Stromal cell of bone marrow (primary cell): ENCODE measurements at places on chromosomes 2 and 18.
A peak's percentile ranks its signal among the peaks of the same experiment; 100 is the strongest.

- DNase-seq: no peak
These were observed 64.9 kb downstream of the DNMT3A start for GRCh38 chr2:25276569-25277465.

- DNase-seq: peak; percentile 98
These were observed 144.0 kb downstream of the TNS1 start for GRCh38 chr2:217858519-217859491.

GRCh38 chr2:230864605-230865306 lies at the start of gene ITM2C:
Gene ITM2C (plus strand): TSS chr2:230864942. CDS start chr2:230865026, 84 bp downstream.
- DNase-seq: no peak

- DNase-seq: no peak
These were observed 1.7 kb upstream of the PROC start for GRCh38 chr2:127416506-127417001.

GRCh38 chr2:8922431-8922830 lies 81.1 kb downstream of the MBOAT2 start:
- DNase-seq: no peak

GRCh38 chr18:11008505-11008904 lies 140.9 kb downstream of the PIEZO2 start:
- no peak for DNase-seq

GRCh38 chr18:25630682-25631081 lies 278.7 kb upstream of the ZNF521 start:
- DNase-seq: no peak

DNA sequence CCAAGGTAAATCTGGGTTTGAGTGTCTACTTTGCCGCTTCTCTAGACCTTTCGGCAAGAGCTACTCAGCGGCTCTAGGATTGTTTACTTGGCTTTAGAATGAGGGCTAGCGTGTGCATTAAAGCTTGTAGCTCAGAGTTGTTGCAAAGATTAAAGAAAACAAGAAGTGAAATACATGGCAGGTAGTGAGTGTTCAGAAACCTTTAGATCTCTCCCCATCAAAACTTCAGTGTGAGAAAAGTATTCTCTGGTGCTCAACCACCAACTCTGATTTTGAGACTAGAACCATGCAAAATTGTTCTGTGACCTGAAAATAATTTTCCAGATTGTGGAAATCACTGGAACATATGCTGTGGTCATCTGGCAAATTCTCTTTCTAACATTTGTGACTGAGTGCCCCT lies 512.0 kb downstream of the CMPK2 start:
- no peak for DNase-seq

- no peak for DNase-seq
These were observed 74.1 kb downstream of the ATP8B1 start for GRCh38 chr18:57728941-57729511.

GRCh38 chr2:233651430-233651829 lies 15.2 kb downstream of the UGT1A10 start:
- DNase-seq: no peak

DNA sequence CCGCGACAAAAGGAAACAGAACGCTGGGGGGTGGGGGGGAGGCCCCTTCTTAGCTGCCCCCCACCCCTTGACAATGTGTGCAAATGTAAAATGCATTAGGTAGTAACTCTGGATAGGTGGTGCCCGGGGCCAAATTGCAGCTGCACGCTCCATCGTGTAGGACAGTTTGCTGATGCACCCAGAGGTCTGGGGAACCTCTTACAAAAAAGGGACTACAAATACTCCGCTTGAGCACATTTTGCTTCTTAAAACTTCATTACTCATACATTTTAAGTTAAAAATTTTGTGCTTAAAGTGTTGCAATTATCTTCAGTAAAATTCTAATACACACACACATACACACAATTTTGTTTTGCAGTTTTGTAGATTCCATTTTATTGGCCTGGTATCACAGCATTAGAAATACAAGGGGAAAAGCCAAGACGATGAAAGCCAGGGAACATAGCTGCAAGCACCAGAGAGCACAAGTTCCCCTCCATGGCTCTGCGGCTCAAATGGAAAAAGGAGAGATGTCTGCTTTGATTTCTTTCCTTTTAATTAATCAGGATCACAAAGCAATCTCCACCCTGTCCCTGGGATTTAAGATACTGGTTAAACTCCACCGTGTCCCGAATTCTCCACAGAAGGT lies 582.1 kb downstream of the ZEB2 start:
- DNase-seq: no peak

GRCh38 chr2:233185330-233185729 lies 66.1 kb upstream of the ATG16L1 start:
- no peak for DNase-seq

DNA sequence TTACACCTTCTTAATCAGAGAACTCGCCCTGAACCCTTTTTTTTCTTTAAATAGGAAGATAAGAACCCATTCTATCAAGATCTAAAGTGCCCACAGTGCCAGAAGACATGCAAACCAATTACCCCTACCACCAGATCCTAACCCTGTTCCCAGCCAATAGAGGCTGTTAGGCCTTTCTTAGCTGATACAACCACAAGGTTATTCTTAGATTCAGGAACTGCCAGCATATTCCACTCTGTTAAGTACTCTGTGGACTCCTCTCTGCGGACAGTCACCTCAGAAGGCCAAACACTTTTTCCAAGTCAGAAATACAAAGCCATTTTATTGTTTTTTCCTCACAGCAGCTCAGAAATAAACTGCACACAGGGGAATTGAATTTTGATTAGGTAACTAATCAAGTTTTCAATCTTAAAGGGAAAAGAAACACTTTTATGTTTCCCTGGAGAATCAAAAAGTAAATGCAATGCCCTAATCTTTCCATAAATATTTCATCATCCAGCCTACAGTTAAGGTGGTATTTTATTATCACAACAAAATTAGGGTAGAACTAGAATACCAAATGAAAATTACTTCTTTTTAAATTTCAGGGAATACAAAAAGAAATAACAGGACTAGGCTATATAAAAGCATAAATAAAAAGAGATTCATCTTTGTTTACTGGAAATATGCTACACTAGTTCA lies 111.4 kb downstream of the NBAS start:
- DNase-seq: peak; percentile 11

GRCh38 chr2:190599546-190600220 lies 49.2 kb upstream of the NAB1 start:
- no peak for DNase-seq

DNA sequence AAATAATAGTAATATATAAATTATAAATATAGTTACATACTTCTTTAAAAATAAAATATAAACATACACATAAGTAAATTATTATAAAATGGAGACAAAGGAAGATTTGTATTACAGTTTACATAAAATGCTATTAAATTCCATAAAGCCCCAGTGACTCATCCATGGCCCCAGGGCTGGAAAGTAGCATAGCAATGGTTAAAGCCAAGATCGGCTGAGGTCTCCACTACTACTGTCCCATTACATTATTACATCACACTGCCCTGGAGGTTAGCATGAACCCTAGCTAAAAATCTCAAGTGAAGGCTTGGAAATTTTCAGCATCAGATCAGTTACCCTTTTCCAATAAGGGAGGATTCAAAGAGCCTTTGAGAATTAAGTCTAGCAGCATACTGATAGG lies 936.2 kb downstream of the DSC3 start:
- no peak for DNase-seq

GRCh38 chr2:5915881-5916310 lies 223.7 kb downstream of the SOX11 start:
- peak; percentile 16 for DNase-seq

- DNase-seq: no peak
These were observed 113.3 kb upstream of the ODC1 start for GRCh38 chr2:10561288-10562035.

DNA sequence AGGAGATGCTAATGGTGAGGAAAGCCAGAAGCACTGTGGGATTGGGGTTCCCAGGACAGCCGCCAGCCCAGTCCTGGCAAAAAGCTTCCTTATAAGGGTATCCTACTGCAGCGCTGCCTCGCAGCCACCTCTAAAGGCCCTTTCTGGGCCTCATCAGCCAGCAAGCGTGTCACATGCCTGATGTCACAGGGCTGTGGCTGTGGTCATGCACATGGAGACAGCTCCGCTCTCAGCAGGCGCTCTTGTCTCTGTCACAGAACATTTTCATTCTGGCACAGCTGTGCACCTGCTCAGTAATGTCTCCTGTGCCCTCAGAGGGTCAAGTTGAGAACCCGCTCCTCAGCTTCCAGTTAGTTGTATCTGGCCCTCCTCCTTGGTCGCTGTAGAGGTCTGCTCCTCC lies 17.7 kb upstream of the MAL start:
- DNase-seq: no peak

GRCh38 chr2:133085646-133086045 lies 415.6 kb upstream of the LYPD1 start:
- DNase-seq: no peak

GRCh38 chr18:10202845-10203321 lies 251.6 kb upstream of the APCDD1 start:
- no peak for DNase-seq

GRCh38 chr2:70820499-70820898 lies at the start of gene CLEC4F:
Gene CLEC4F (minus strand): TSS chr2:70820599. CDS start chr2:70820523, 76 bp downstream.
- no peak for DNase-seq

GRCh38 chr2:162465430-162465829 lies 121.5 kb downstream of the GCA start:
- DNase-seq: no peak

GRCh38 chr18:1252936-1253335 lies 348.3 kb downstream of the ADCYAP1 start:
- no peak for DNase-seq

GRCh38 chr18:36274083-36274715 lies 23.3 kb upstream of the FHOD3 start:
- no peak for DNase-seq

DNA sequence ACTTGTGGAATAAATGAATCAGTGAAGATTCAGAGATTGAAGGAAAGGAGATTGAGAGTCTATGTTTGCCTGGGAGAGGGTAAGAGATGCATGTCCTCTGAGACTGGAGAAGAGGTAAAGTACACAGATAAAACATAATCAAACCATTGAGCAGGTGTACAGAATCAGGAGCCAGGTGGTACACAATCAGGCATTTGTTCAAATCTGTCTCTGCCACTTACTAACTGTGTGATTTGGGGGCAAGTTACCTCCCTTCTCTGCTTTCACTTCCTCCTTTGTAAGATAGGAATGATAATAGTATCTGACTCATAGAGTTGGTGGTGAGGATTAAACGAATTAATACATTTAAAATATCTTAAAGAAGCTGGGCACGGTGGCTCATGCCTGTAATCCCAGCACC lies 94.0 kb downstream of the CDK15 start:
- no peak for DNase-seq

DNA sequence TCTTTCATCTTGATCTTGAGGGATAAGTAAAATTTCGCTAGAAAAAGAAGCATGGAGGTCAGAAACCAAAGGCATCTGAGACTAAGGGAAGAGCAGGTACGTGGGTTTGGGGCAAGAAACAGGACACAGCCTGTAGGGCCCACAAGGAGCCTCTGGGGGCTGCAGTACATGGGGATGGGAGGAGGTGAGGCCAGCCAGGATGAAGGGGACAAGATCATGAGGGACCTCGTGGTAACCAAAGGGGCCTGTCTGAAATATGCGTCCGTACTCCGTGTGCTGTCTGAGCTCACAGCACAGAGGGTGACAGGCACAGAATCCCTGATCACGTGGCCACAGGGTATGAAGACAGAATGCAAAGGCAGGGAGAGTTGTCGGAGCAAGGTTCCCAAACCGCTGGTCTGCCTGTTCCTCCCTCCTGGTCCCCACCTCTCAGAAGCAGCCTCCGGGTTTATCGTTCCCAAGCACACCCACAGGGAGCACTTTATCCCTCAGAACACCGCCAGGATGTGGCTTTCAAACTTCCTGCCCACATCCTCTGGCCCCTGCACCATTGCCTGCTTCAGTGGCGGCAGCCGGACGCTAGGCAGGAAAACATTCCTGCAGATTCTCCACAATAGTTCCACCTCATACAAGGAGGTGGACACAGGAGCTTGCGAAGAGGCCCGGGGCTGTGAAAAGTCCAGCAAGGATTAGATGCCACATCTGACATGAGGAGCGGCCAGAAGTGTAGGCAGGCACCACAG lies 12.0 kb downstream of the TMEM163 start:
- no peak for DNase-seq

DNA sequence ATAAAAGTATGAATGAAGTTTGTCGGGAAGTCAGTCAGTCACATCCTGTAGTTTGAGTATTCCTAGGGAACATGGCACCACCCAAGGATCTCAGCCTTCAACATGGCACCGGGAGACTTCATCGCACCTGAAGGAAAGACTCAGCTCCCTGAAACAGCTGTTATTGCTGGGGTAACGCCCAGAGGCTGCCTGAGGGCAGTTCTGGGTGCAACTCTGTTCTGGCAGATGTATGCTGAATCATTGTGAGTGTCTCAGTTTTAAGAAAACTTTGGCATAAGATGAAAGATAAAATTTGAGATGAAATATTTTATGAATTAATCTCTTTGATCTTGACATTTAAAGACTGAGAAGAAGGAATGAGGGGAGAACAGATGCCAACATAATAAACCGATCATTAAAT lies 49.9 kb upstream of the SERPINB2 start:
- no peak for DNase-seq

DNA sequence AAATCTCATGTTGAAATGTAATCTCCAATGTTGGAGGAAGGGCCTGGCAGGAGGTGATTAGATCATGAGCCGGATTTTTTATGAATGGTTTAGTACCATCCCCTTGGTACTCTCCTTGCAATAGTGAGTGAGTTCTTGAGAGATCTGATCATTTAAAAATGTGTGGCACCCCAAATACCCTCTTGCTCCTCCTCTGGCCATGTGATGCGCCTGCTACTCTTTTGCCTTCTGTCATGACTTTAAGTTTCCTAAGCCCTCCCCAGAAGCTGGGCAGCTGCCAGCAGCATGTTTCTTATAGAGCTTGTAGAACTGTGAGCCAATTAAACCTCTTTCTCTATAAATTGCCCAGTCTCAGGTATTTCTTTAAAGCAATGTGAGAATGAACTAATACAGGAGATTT lies 72.6 kb upstream of the FIGN start:
- DNase-seq: no peak

DNA sequence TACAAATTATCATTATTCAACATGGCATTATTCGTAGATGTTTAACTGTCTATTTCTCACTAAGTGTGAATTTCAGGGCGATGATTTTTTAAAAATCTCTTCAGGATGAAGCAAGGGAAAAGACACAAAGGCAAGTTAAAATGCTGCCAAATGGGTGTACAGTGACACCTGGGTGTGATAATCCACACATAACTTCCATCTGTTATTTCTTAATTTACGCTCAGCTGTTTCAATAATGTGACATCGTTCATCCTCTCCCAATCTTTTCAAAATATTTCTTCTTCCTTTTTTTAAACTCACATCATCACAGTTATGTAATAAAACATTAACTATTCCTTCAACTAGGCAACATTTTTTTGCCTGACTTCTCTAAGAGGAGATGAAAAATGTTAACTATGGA lies 10.6 kb downstream of the PDE1A start:
- DNase-seq: no peak

DNA sequence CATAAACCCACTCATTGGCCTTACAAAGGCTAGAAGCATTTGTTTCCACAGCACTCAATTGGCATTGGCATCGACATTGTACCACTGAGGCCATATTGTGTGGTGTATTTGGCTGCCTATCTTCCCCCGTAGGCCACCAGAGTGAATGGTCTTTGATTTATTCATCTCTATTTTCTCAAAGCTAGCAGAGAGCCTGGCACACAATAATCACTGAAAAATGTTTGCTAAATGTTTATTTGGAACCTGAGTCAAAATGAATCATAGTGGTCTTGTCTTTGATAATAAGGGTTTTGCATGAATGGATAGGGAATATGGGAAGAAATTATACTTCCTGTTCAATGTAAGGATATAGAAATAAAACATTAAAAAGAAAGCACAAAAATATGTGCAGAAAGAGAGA lies 107.3 kb upstream of the SLC8A1 start:
- DNase-seq: no peak

- no peak for DNase-seq
These were observed 42.4 kb downstream of the MC2R start for GRCh38 chr18:13872932-13873331.

- DNase-seq: no peak
These were observed 17.0 kb downstream of the STAT1 start for GRCh38 chr2:190996947-190997346.
